ENCODE measurements at places on chromosomes 3 and 15.

- peak; percentile 42 for DNase-seq
These were observed 754 bp downstream of the B3GNT5 start for GRCh38 chr3:183253528-183254486.

- DNase-seq = no peak
These were observed 212.1 kb upstream of the P2RY1 start for GRCh38 chr3:152622811-152623167.

GRCh38 chr15:82986442-82986780, 401 bp downstream of the RAMAC start:
- peak; percentile 3 for DNase-seq

GRCh38 chr15:70892002-70892911, at the start of the genes LRRC49 and THAP10:
Gene LRRC49 (plus strand): TSS chr15:70892826. CDS start chr15:70892895, 69 bp downstream.
Gene THAP10 (minus strand): TSS chr15:70892433. CDS start chr15:70892272, 161 bp downstream.
- peak; percentile 96 for DNase-seq

DNA sequence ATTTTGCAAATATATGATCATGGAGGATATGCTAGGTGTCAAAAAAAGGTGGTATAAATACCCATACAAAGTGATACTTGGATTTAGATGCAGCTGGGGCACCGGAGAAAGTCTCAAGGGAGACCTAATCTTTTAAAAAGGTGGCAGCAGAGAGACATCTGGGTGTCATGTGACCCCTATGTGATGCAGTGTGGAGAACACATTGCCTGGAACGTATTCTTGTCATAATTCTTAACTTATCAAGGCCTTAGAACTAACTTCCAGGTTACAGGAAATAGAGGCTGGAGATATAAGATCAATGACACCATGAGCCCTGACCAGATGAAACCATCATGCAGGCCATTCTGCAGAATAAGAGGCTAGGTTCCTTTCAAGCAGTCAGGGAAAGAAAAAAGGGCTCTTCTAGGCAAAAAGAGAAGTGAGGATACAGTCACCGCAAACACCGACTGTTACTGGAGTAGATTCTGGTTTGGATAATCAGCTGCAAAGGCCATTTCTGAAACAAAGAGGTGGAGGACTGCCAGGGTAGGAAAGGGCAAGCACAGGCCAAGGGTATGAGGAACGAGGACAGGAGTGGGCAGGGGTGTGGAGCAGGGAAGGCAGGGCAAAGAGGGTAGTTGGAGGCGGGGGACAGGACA, 100.6 kb downstream of the OXNAD1 start:
- DNase-seq = no peak

- peak; percentile 97 for DNase-seq
These were observed 67.8 kb downstream of the FMN1 start for GRCh38 chr15:33126559-33127290.

- DNase-seq = peak; percentile 28
These were observed 318.6 kb upstream of the ICE2 start for GRCh38 chr15:60797444-60798040.

DNA sequence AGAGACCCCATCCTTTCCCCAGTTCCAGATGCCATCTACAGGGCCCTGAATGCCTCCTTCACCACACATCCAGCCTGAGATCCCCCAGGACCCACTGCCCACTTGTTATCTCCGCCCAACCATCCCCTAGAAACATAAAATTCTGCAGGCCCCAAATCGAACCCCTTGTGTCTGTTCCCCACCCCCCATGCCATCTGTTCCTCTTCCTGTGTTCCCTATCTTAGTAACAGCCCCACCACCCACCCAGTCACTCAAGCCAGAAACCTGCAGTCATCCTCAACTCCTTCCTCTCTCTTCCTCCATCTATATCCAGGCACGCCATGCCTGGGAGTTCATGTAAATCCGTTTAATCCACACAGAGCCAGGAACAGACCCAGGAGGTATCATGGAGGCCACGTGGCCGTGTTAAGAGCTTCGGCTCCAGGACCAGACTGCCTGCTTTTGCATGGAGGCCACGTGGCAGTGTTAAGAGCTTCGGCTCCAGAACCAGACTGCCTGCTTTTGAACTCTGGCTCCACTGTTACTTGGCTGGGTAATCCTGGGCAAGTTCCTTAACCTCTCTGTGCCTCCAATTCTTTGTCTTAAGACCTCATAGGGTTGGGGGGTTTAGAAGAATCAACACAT, 4.8 kb downstream of the CSRNP1 start:
- DNase-seq = peak; percentile 39

- peak; percentile 94 for DNase-seq
These were observed 465.0 kb upstream of the ROBO1 start for GRCh38 chr3:80232760-80233159.

Data from fibroblast of upper back skin (primary cell).